Nephron progenitor cell (in vitro differentiated cells): ENCODE measurements at places on chromosomes 2 and 18.
A peak's percentile ranks its signal among the peaks of the same experiment; 100 is the strongest.

- H3K4me1 ChIP-seq = peaks cover 19% of the 10 kb centered on the region
- peak; percentile 86 for DNase-seq
- peak within 1 kb of the TSS; percentile 84 for H3K4me3 ChIP-seq
These were observed at the start of gene CBLN2 for GRCh38 chr18:72544092-72544886. Gene CBLN2 (minus strand): TSS chr18:72544342. CDS start chr18:72542160, 2,182 bp downstream.

GRCh38 chr2:100262555-100263320, 59.6 kb downstream of the LONRF2 start:
- DNase-seq = peak; percentile 81
- H3K4me3 ChIP-seq = peak overlapping the region; percentile 44
- peaks cover 10% of the 10 kb centered on the region for H3K4me1 ChIP-seq
- H3K36me3 ChIP-seq = no peaks in the 10 kb centered on the region

- no peaks in the 10 kb centered on the region for H3K36me3 ChIP-seq
- peaks cover 8% of the 10 kb centered on the region for H3K4me1 ChIP-seq
- no peak overlapping the region for H3K4me3 ChIP-seq
- DNase-seq = no peak
These were observed 46.9 kb upstream of the LAMA1 start for GRCh38 chr18:7164323-7165004.

GRCh38 chr2:225337183-225337582, 62.3 kb upstream of the NYAP2 start:
- no peak for DNase-seq
- peaks cover 6% of the 10 kb centered on the region for H3K4me1 ChIP-seq
- H3K27me3 ChIP-seq = no peaks in the 10 kb centered on the region
- H3K27ac ChIP-seq = no peak overlapping the region
- H3K4me3 ChIP-seq = no peak overlapping the region
- H3K36me3 ChIP-seq = no peaks in the 10 kb centered on the region

- H3K4me3 ChIP-seq = no peak overlapping the region
- H3K36me3 ChIP-seq = peaks cover 59% of the 10 kb centered on the region
- no peak overlapping the region for H3K27ac ChIP-seq
These were observed 107.9 kb downstream of the CABLES1 start for GRCh38 chr18:23243178-23243577.

- no peak for DNase-seq
- peaks cover 19% of the 10 kb centered on the region for H3K27me3 ChIP-seq
- H3K27ac ChIP-seq = no peak overlapping the region
- no peaks in the 10 kb centered on the region for H3K4me1 ChIP-seq
These were observed 7.9 kb downstream of the SLC16A14 start for GRCh38 chr2:230060672-230061293.
